ENCODE measurements at places on chromosomes 1 and 21.

GRCh38 chr1:221714227-221715152, 27.4 kb downstream of the DUSP10 start:
- DNase-seq, result no peak

GRCh38 chr1:171661076-171661650, 8.7 kb upstream of the MYOC start:
- DNase-seq, result no peak

DNA sequence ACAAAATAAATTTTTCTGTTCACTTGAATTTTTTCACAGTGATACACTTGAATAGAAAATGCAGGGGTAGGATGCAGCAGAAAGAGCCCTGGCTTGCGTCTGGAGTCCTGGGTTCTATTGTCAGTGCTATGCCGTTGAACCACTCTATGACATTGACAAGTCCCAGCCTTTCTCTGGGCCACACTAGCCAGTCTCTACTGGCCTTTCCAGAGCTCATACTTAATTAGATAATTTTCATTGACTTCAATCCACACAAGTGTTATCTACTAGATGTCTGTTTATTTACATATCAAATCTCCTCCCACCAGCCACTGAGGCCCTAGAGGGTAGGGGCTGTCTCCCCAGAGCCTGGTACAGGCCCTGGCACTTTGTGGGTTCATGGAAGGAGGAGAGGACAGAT, 15.5 kb upstream of the CELA3B start:
- no peak for DNase-seq

DNA sequence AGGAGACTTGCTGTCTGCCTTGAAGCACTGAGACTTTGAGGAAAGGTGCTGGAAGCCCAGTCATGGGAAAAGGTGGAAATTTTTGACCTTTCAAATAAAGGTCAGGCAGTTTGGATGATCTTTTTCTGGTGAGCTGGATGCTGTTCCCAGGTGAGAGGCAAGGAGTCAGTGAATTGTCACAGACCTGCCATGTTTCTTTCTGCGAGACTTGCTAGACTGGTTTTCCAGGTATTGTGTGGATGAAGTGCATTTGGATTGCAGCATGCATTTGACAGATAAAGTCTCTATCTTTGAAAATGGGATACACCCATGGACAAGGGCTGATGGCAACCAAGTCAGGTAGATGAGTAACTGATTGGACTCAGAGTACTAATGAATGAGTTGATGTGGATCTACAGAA, 65.7 kb upstream of the NHLH2 start:
- DNase-seq, result no peak

- no peak for DNase-seq
Measured at GRCh38 chr1:74091371-74091770, 106.6 kb downstream of the LRRIQ3 start.

DNA sequence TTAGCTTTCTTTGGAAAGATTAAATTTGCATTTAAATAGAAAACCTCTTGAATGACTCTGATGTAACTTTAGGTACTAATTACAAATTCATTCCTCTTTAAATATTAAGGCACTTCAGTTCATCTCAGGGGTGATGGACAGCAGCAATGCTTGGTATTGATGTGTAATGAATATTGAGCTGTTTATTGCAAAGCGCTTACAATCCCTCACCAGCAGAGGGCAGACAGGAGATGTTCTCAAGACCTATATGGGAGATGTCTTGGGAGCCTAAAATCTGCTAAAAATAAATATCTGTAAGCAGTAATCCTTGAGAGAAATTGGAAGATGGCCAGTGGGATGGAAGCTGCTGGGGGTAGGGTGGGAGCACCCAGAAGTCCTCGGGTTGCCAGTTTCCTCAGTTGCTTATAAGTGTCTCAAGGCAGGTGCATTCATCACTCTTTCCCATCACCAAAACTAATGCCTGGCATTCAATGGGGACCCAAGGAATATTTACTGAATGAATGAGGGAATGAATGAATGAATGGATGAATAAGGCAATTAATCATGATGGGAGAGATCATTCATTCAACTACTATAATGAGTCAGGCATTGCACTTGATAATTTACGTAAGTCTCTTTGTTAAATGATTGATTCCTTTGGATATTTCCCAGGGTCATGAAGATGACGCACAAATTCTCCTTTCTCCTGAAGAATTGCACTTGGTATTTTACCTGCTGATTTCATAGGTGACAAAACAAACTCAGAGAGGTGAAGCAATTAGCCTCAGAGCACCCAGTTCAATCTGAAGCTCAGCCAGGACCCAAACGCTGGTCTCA, 2.3 kb downstream of the KLHDC8A start:
- peak; percentile 65 for DNase-seq
